Stimulated activated CD8-positive, alpha-beta memory T cell treated with anti-CD3 and anti-CD28 coated beads, Interleukin-2, amount 100 ng/mL, for 1 hour (primary cell): ENCODE measurements at places on chromosomes 7 and 10.

DNA sequence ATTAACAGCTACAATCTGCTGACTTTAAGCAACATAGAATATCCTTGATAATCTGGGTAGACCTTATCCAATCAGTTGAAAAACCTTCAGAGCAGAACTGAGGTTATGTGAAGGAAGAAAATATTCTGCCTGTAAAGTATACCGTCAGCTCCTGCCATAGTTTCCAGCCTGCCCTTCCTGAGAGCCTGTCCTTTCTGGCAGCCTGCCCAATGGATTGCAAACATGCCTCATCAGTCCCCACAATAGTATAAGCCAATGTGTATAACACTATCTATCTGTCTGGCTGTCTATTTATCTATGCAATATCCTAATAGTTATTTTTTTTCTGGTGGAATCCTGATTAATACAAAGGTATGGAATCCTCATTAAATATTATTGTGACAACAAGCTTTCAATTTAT is 489.2 kb upstream of the KCND2 start:
- DNase-seq: no peak

- DNase-seq: no peak
Observed at GRCh38 chr10:33802566-33802965, 468.1 kb upstream of the NRP1 start.

DNA sequence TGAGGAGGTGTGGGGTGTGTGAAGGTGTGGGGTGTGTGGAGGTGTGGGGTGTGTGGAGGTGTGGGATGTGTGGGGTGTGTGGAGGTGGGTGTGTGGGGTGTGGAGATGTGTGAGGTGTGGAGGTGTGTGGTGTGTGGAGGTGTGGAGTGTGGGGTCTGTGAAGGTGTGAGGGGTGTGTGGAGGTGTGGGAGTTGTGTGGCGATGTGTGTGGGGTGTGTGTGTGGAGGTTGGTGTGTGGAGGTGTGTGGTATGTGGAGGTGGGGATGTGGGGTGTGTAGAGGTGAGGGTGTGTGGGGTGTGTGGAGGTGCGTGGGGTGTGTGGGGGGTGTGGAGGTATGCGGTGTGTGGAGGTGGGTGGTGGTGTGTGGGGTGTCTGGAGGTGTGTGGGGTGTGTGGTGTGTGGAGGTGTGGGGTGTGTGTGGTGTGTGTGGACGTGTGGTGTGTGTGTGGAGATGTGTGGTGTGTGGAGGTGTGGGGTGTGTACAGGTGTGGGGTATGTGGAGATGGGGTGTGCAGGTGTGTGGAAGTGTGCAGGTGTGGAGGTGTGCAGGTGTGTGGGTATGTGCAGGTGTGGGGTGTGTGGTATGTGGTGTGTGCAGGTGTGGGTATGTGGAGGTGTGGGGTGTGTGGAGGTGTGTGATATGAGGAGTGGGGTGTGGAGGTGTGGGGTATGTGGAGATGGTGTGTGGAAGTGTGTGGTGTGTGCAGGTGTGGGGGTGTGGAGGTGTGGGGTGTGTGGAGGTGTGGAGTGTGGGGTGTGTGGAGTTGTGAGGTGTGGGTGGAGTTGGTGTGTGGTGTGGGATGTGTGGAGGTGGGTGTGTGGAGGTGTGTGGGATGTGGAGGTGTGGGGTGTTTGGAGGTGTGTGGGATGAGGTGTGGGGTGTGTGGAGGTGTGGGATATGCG is 34.5 kb downstream of the SPDYE17 start:
- DNase-seq: no peak

GRCh38 chr10:102782673-102783551 is 39.2 kb downstream of the WBP1L start:
- DNase-seq: no peak

- DNase-seq: no peak
Observed at GRCh38 chr7:90587766-90588165, 8.4 kb upstream of the CDK14 start.

GRCh38 chr7:157675427-157675927 is 338.7 kb downstream of the DNAJB6 start:
- DNase-seq: no peak

DNA sequence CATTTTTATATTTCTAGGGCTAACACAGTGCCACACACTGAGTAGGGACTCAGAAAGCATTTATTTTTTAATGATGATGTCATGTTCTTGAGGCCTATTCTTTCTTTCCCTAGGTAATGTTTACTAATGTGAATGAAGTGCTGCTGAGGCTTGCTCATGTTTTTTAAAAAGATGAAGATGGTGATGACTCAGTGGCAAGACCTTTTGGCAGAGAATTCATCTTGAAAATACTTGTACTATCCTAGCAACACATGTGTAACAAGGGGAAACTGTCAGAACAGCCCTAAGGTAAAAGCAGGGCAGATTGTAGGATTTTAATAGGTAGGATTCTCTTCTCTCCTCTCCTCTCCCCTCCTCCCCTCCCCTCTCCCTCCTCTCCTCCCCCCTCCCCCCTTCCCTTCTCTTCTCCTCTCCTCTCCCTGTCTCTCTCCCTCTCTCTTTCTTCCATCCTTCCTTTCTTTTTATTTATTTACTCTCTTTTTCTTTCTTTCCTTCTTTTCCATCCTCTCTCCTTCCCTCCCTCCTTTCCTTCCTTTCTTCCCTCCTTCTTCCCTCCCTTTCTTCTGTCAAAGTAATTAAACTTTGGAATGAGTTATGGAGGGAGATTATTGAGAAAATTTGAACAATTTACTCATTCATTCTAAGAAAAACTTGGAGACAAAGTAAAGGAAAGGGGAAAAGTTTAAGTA is 75.3 kb downstream of the ZNF92 start:
- no peak for DNase-seq

DNA sequence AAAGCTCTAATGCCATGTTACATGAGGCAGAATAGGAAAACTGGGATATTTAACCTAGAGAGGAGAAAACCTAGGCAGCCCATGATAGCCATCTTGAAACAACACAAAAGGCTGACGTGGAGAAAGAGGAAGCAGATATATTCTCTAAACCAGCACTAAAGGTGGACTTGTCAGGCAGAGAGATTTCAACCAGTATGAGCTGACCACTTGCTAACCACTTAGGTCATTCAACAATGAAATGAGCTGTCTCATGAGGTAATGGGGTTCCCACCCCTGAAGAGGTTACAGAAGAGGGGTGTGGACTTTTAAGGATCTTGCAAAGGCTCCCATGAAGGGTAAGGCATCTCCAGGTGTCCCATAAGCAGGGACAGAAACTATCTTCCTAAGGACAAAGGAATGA is 26.8 kb upstream of the EGR2 start:
- DNase-seq: no peak
